ENCODE measurements at places on chromosomes 13 and 19. TPM values are rescaled to one million over a fixed set of nuclear protein-coding genes. Genes with fewer than 3 reads are reported as not detected.
A peak's percentile ranks its signal among the peaks of the same experiment; 100 is the strongest.

DNA sequence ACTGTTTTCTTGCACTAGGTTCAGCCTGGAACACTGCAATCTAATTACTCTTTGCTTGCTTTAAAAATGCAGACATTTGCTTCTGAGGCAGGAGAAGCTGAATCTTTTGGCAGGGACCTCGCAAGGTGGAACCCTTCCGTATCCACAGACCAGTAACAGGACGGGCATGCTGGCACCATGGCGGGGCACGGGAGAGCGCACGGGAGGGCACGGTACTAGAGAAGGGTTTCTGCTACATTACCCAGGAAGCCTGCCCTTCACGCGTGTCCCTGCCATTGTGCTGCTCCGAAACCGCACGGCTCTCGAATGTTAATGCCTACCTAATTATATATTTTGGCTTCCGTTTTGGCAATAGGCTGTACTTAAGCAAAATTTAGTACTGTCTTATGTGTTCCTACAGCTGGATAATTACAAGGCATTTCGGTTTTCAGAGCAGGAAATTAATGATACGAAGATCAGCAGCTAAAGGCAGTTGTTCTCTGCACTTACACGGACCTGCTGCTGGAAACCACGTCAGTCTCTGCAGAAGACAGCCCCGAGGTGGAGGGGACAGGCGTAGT lies 430.4 kb downstream of the IRS2 start:
- H3K4me1 ChIP-seq: no peaks in the 10 kb centered on the region
- no peaks in the 10 kb centered on the region for H3K27me3 ChIP-seq
- H3K27ac ChIP-seq: no peak overlapping the region
- H3K4me3 ChIP-seq: no peak overlapping the region
- DNase-seq: no peak

CBY2 gene
- total RNA-seq: not detected

CTU1 gene
- 18.4 TPM for total RNA-seq

- H3K4me1 ChIP-seq: peaks cover 46% of the 10 kb centered on the region
- peak overlapping the region; percentile 83 for H3K4me3 ChIP-seq
- H3K36me3 ChIP-seq: no peaks in the 10 kb centered on the region
- no peaks in the 10 kb centered on the region for H3K27me3 ChIP-seq
- DNase-seq: no peak
These were observed 3.0 kb downstream of the ZC3H4 start for GRCh38 chr19:47110521-47111005.

GRCh38 chr13:113203507-113204377 lies 4.7 kb downstream of the PCID2 start:
- H3K27me3 ChIP-seq: no peaks in the 10 kb centered on the region
- H3K36me3 ChIP-seq: peaks cover 28% of the 10 kb centered on the region
- H3K27ac ChIP-seq: no peak overlapping the region
- no peak overlapping the region for H3K4me3 ChIP-seq

ZNF77 gene
- total RNA-seq: 3.5 TPM

CABP5 gene
- total RNA-seq: not detected

DNA sequence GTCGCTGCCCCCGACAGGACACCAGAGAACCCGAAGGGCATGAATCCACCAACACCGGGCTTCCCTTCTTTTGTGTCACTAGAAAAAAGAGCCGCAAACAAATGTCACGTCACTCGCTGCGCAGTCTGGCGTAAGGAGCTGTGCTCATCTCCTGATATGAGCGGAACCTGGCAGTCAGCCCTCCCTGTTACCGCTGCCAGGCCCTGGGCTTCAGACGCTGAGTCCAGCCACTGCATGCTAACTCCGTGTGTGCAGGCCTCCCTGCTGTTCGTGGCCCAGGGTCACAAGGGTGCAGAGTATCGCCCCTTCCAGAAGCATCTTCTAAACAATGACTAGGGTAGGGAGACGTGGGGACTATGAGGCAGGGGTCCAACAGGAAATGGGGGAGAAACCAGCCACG lies 71.3 kb downstream of the SLC7A1 start:
- no peaks in the 10 kb centered on the region for H3K4me1 ChIP-seq
- peak overlapping the region; percentile 34 for H3K27ac ChIP-seq
- H3K36me3 ChIP-seq: no peaks in the 10 kb centered on the region

GRCh38 chr13:51817717-51818116 lies 13.8 kb upstream of the DHRS12 start:
- no peaks in the 10 kb centered on the region for H3K36me3 ChIP-seq
- H3K4me3 ChIP-seq: no peak overlapping the region
- no peaks in the 10 kb centered on the region for H3K27me3 ChIP-seq
- H3K4me1 ChIP-seq: peaks cover 6% of the 10 kb centered on the region
- no peak overlapping the region for H3K27ac ChIP-seq

KIRREL2 gene
- total RNA-seq: not detected

GRCh38 chr13:113029487-113030258 lies 60.7 kb downstream of the MCF2L start:
- no peak overlapping the region for H3K27ac ChIP-seq
- no peaks in the 10 kb centered on the region for H3K27me3 ChIP-seq
- no peak for DNase-seq
- no peaks in the 10 kb centered on the region for H3K36me3 ChIP-seq
- H3K4me1 ChIP-seq: no peaks in the 10 kb centered on the region
- no peak overlapping the region for H3K4me3 ChIP-seq

- DNase-seq: no peak
- H3K4me1 ChIP-seq: no peaks in the 10 kb centered on the region
- no peak overlapping the region for H3K4me3 ChIP-seq
- no peak overlapping the region for H3K27ac ChIP-seq
These were observed 355.5 kb downstream of the ENOX1 start for GRCh38 chr13:43431290-43431716.

CYP2B6 gene
- not detected for total RNA-seq

PSG1 gene
- total RNA-seq: not detected

SLC10A2 gene
- not detected for total RNA-seq

SIGLEC7 gene
- 0.87 TPM for total RNA-seq

Data from tibial nerve (tissue), 4 donors.